ENCODE measurements at places on chromosomes 16 and 17.
A peak's percentile ranks its signal among the peaks of the same experiment; 100 is the strongest.

DNA sequence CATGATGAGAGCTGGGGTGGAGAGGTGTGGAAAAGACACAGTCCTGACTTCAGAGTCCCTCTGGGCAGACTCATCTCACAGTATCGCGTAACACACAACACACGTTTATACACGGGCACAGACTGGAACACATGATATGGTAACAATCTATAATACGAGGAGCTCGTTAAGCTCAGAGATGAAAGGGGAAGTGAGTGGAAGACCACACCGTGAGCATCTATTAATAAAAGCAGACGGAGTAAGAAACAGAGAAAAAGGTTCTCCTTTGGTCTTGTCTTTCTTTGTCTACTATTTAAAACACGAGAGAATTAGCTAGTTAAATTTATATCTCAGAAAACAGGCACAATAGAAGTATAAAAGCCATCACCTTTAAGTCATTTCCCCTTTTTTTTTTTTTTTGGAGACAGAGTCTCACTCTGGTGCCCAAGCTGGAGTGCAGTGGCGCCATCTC lies 13.5 kb downstream of the ANKRD11 start:
- DNase-seq, result peak; percentile 49

- DNase-seq, result peak; percentile 38
These were observed 489 bp downstream of the ZC3H18 start for GRCh38 chr16:88570691-88571092.

DNA sequence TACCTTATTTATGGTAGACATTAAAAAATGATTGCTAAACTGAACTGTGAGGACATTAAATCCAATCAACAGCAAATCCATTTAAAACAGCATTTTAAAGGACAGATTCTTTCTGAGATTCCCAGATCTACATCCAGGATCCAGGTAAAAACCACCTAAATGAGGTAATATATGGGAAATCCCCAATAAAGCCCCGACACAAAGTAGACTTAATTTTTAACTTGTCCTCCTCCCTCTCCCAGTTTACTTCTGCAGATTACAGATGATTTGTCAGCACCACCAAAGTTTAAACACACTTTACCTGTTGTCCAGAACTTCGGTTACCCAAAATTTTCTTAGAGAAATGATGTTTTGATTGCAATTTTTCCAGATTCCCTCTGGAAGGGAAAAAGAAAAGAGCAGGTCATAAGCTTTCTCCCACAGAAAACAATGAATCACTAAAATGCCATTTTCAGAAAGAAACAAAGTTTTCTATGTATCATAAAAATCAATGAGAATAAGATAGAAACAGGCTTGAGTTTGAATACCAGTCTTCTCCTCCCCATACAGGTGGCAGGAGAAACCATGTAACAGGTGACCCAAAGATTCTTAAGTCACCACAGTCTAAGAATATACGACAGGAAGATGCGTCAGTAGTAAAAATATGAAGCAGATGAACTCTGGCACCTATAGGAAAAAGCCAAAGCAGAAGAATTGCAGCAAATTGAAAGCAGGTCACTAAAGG lies 22.8 kb downstream of the GJC1 start:
- DNase-seq, result no peak

GRCh38 chr17:8939496-8940334 lies 25.8 kb downstream of the PIK3R5 start:
- DNase-seq, result no peak

DNA sequence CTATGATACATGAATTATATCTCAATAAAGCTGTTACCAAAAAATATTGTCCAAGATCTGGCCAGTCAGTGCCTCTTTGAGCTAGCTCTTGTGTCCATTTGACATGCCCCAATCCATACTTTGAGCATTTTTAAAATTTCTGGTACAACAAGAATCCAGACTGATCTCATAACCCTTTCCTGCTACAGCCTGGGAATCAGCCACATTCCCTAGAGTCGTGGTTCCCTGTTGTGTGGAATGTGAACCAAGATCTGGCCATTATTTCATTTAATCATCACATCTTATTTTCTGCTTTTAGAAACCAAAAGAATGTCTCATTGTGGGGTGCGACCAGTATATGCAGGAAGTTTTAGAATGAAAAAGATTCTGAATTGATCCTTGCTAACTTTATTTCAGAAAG lies 34.3 kb upstream of the RPRML start:
- DNase-seq, result no peak

DNA sequence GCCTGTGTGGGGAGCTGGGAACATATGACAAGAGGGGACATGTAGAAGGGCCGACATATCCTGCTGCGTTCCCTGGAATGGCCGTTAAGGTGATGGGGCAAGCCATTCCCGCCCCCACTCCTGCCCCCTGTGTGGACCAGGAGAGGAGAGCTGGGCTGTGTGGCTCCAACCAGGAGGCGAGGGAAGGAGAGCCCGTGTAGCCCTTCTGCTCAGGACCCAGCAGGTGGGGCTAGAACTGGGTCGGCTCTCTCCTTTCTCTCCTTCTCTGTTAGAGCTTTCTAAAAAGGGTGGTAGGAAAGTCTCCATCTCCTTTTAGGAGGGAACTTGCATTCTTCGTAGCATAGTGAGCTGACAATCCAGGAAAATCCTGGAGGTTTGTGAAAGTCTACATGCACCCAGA lies 12.8 kb downstream of the SPHK1 start:
- DNase-seq, result no peak

DNA sequence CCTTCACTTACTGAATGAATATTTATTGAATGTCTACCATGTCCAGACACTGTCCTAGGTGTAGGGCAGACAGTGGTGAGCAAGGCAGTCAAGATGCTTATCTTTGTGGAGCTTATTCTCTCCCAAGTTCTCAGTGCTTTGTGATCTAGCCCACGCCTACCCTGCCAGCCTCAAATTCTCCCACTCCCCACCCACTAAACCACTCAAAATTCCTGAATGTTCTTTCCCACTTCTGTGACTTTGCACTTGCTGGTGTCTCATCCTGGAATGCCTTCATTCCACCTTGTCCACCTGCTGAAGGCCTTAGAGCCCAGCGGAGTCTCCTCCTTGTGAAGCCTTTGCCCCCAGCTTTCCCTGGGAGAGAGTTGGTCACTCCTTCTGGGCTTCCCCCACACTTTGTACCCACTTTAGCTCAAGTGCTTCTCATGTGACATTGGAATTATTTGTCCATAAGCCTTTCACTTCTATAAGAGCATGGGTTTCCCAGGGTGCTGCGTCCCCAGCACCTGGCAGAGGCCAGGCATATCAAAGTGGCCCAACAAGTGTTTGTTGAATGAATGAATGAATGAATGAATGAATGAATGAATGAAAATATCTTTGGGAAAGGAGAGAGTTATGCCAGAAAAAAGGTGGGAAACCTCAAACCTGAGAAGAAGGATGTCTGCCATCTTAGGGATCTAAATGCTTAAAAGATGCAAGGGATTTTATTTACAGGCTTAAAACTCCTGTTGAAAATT lies 23.0 kb downstream of the CCDC182 start:
- no peak for DNase-seq

GRCh38 chr17:3804503-3804931 lies 3.5 kb upstream of the ITGAE start:
- no peak for DNase-seq

GRCh38 chr17:40415390-40415789 lies 2.3 kb downstream of the TOP2A start:
- peak; percentile 60 for DNase-seq

GRCh38 chr17:10127819-10128425 lies 70.5 kb downstream of the GAS7 start:
- no peak for DNase-seq

- DNase-seq, result no peak
These were observed 106.5 kb upstream of the GSE1 start for GRCh38 chr16:85506635-85506911.

GRCh38 chr17:62884781-62885180 lies 76.7 kb upstream of the MARCHF10 start:
- DNase-seq, result no peak

DNA sequence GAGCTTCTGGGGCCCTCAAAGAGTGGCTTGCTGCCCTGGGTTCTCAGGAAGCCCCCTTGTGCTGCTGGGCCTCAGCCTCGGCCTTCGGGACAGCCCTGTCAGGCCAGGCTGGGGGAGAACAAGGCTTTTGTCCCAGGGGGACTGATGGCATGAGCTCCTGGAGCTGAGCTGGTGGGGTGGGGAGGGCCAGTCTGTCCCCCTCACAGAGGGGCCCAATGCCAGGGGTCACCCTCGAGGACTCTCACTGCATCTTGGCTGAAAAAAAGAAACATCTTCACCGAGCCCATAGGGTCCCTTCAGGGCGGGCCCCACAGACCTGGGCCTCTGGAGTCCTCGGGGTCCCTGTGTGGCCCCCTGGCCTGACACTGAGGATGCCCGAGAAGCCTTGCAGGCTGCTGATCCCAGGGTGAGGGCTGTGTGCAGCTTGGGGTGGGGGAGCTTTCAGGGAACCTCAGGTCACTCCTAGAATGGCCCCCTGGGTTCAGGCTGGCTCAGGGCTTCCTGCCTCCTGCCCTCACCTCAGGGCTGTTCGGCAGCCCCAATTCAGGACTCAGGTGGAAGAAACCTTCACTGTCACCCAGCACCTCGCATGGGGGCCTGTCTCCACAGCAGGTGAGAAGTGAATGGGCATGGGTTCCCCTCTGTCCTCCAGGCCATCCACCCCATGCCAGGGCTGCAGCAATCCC lies 90.5 kb downstream of the TNFRSF13B start:
- no peak for DNase-seq

GRCh38 chr16:19228575-19228974 lies 57.0 kb upstream of the CLEC19A start:
- DNase-seq, result no peak

DNA sequence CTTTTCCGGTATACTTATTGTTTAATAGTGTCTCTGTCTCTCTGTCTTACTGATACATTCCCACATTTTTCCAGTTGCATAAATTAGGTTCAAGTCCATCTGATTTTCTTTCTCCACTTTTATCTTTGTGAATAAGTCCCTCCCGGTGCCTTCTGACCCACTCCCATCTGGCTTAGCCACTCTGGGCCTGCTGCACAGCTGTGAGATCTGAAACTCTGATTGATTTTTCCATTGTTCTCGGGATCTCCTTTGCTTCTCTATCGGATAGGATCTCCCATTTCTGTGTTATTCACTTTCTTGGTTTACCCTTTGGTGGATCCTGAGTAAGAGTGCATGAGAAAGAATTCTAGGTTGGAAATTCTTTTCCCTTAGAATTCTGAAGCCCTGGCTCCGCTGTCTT lies 8.6 kb downstream of the UTP4 start:
- no peak for DNase-seq

GRCh38 chr17:45895304-45895968 lies 1.1 kb downstream of the MAPT start:
- DNase-seq, result no peak

- peak; percentile 92 for DNase-seq
These were observed 806 bp upstream of the CYB561 start for GRCh38 chr17:63446753-63447470.

DNA sequence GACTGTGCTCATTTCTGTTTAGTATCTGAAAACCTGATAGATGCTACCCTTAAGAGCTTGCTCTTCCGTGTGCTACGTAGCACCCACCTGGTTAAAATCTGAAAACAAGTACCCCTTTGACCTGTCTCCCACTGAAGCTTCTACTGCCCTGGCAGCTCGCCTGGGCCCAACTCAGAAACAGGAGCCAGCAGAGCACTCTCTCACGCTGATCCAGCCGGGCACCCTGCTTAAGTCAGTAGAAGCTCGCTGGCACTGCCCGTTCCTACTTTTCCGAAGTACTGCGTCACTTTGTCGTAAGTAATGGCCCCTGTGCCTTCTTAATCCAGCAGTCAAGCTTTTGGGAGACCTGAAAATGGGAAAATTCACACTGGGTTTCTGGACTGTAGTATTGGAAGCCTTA lies 18.9 kb downstream of the NTAN1 start:
- DNase-seq, result no peak

DNA sequence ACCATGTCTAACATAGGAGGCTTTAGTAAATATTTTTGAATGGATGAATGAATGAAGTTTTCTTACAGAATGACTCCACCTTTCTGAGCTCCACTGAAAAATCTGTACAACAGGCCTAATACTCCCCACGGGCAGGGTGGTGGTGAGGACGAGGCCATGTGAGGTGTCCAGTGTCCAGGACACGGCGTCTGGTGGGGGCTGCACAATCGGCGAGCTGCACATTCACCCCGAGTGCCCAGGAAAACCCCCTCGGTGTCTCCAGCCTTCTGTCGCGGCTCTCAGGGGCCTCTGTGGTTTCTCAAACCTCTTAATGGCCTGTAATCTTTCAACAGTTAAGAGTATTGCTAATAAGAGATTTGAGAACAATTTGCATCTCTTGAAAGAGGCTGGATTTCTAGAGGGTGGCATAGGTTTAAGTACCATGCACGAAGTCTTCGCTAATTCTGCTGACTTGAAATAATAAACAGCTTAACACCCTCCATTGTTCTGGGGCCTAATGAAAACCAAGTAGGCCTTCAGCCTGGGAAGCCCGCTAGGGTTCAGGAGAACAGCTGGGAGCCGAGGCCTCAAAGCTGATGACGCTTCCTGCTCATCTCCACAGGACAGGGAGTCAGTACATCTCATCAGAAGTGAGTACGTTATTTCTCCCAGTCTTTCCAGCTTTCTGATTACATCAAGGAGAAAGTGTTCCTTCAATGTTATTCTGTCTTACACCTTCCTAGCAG lies 304.6 kb upstream of the FOXF1 start:
- no peak for DNase-seq

DNA sequence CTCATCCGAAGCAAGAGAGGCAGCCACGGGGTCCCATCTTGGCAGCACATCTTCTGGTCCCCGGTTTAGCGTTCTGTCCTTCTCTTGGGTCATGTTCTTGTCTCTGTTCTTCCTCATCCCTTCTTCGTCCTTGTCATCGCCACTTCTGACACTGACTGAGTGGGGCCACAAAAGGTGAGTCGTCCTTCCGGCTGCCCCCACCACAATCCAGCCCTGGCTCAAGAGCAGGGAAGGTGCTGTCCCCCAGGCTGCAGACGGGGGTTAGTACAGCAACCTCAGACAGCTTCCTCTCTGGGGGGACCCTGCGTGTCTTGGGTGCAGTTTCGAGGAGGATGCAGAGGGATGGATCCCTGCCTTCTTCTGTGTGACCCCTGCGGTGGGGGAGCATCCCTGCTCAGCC lies 21.8 kb downstream of the NAA60 start:
- DNase-seq, result no peak

- no peak for DNase-seq
These were observed 182.4 kb downstream of the RAB11FIP4 start for GRCh38 chr17:31573861-31574260.

- DNase-seq, result peak; percentile 62
These were observed 10.6 kb upstream of the MEFV start for GRCh38 chr16:3266873-3267537.

DNA sequence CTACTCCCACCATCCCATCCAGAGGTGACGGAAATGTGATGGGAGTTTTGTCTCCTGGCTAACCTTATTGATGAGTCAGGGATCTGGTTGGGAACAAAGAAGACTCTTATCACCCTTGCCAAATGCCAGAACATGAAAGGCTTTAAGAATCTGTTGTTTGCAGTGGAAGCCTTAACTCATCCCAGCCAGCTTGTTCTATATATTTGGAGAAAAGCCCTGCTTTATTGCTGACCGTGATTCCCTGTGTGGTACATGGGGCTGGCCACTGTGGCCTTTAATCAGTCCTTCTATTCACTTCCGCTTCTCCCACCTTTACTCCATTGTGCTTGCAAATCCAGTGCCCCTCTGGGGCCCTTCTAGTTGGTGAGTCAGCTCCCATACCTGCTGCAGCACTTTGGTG lies 156.6 kb downstream of the PHKB start:
- no peak for DNase-seq

Data from OCI-M1 (cell line).